Prostate gland (tissue), 2 donors: ENCODE measurements at places on chromosomes 7 and 10. TPM values are rescaled to one million over a fixed set of nuclear protein-coding genes. Genes with fewer than 3 reads are reported as not detected.

DNA sequence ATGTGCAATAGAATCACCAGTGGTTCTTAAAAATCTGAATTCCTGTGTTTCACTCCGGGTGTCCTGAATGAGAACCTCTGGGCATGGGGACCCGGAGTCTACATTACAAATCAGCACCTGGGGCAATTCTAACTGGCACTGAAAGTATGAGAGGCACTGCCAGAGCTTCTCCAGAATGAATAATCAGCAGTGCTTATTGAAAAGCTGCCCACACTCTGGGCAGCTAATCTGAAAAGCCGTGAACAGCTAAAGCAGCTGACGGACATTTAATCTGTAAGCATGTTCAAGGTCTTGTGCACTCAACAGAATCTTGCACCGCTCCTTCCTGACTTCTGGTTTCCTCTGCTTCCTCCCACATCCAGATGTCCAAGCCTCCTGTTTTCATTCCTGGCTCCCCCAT is 113.3 kb upstream of the KIF5B start:
- DNase-seq: no peak
- no peak overlapping the region for H3K4me3 ChIP-seq
- H3K27me3 ChIP-seq: no peaks in the 10 kb centered on the region
- H3K36me3 ChIP-seq: no peaks in the 10 kb centered on the region
- H3K27ac ChIP-seq: peak overlapping the region; percentile 81

The ANKMY2 gene
- total RNA-seq: 16.4 TPM

GRCh38 chr10:104306897-104307296 is 31.4 kb downstream of the ITPRIP start:
- DNase-seq: no peak
- peaks cover 12% of the 10 kb centered on the region for H3K4me1 ChIP-seq
- H3K36me3 ChIP-seq: no peaks in the 10 kb centered on the region
- no peak overlapping the region for H3K27ac ChIP-seq
- H3K27me3 ChIP-seq: no peaks in the 10 kb centered on the region

DNA sequence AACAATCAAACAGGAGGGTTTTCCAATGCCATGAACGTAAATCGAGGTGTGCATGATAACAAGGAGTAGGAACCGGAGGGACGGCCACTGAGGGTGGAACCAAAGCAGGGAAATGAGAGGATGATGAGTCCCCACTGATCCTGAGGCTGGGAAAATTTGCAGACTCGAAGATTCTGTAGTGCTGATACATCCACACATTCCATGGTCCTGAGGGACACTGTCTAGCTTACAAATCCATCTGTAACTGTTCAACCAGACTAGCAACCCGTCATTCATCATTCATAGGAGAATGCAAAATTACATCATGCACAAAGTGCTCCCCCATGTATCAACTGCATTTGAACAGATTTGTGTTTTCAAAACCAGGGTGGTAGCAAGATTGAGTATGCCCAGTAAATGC is 189.7 kb downstream of the PTPRN2 start:
- H3K4me1 ChIP-seq: no peaks in the 10 kb centered on the region
- no peaks in the 10 kb centered on the region for H3K27me3 ChIP-seq
- no peak overlapping the region for H3K27ac ChIP-seq
- H3K4me3 ChIP-seq: no peak overlapping the region
- no peak for DNase-seq

DNA sequence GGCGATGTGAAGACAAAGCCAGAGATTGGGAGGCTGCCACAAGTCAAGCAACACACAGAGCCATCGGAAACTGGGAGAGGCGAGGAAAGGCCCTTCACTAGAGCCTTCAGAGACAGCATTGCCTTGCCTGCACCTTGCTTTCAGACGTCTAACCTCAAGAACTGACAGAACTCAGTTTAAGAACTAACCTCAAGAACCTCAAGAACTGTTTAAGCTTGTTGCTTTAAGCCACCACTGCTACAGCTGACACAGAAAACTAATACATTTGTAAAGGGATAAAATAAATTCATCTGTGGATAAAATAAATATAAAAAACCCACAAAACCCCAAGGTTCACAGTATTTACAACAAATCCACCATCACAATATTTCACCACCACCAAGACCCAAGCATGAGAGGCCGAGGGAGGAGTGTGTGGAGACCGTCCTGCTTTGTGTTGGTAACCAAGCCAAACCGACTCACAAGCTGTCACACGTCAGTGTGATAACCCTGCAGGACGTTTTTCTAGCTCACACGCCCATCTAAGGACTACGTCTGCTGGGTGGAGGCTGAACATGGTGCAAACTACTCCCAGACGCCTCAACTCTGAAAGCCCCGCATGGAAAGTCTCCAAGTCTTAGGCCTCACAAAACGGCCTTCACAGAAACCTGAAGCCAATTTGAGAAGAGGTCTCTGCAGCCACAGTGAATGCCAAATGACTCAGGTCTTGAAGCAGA is 116.8 kb downstream of the ABLIM1 start:
- DNase-seq: no peak
- H3K27me3 ChIP-seq: no peaks in the 10 kb centered on the region
- H3K27ac ChIP-seq: no peak overlapping the region
- H3K4me1 ChIP-seq: no peaks in the 10 kb centered on the region
- no peaks in the 10 kb centered on the region for H3K36me3 ChIP-seq

DNA sequence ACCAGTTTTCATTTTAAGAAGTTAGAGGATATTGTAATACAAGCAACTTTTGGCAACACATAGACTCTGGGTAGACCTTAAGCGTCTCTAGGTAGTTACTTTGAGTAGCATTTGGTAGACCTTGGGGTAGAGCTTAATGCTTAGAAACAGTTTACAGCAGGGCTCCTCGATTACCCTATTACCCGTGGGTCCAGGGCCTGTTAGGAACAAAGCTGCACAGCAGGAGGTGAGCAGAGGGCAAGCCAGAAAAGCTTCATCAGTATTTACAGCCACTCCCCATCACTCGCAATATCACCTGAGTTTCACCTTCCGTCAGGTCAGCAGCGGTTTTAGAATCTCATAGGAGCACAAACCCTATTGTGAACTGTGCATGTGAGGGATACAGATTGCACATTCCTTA is 173.5 kb downstream of the TSPAN12 start:
- no peaks in the 10 kb centered on the region for H3K4me1 ChIP-seq
- no peak overlapping the region for H3K27ac ChIP-seq
- no peak for DNase-seq
- no peak overlapping the region for H3K4me3 ChIP-seq

GRCh38 chr10:33800545-33800944 is 466.1 kb upstream of the NRP1 start:
- H3K36me3 ChIP-seq: no peaks in the 10 kb centered on the region
- H3K27ac ChIP-seq: no peak overlapping the region
- peak; percentile 48 for DNase-seq
- H3K27me3 ChIP-seq: no peaks in the 10 kb centered on the region
- H3K4me1 ChIP-seq: no peaks in the 10 kb centered on the region

- H3K27ac ChIP-seq: no peak overlapping the region
- no peaks in the 10 kb centered on the region for H3K27me3 ChIP-seq
- DNase-seq: peak; percentile 9
- no peaks in the 10 kb centered on the region for H3K36me3 ChIP-seq
Observed at GRCh38 chr7:95897557-95898251, 125.3 kb downstream of the DYNC1I1 start.

The FOXI2 gene
- 0.17 TPM for total RNA-seq

GRCh38 chr7:152173372-152174070 is 148.0 kb downstream of the GALNT11 start:
- no peak overlapping the region for H3K27ac ChIP-seq
- H3K36me3 ChIP-seq: peaks cover 6% of the 10 kb centered on the region
- H3K4me3 ChIP-seq: no peak overlapping the region
